ENCODE measurements at places on chromosomes 12 and 14.

DNA sequence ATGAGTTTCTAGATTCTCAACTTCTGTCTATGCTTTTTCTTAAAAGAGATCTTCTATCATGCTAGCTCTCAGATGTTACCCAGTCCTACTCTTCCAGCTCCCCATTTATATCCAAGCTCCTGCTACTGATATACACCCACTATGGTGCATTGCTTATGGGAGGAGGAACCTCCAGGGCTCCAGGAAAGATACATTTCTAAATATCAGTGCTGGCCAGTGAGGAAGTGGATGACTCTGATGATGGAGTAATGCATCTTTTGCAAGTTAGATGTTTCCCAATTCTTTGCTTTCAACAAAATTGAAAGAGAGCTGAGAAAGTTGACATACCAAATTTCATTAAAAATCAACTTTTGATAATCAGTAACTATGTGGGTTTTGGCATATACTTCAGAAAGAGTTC is 105.7 kb upstream of the RESF1 start:
- no peak for DNase-seq

DNA sequence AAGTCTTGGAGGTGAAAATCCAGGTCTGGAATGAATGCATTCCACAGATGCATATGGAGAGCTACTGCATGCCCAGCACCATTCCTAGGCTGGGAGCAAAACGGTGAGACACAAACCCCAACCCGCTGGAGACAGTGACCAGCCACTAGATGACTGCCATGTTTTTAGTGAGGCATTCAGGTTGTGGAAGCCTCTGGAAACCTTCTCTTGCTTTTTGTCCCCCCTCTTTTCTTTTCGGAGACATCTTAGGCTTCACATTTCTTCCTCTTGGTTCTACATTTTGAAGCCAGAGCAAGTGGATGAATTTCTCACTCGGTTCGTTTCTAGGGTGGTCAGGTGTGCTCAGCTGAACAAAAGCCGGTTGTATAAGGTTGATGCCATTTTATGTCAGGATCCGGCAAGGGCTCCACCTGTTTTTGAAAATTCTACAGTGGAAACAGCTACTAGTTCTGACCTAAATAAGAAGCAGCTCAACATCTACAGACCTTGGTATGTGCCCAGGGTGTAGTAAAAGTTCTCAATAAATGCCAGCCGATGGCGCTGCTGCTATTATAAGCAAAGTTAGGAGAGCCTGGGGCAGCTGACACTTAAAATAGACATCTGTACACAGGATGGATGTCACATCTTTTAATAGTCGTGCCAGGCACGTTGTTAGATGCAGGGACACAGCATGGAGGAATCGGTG is 1.8 kb upstream of the ZNF839 start:
- DNase-seq = no peak

GRCh38 chr12:22271023-22271422 is 63.5 kb downstream of the ST8SIA1 start:
- DNase-seq = no peak

GRCh38 chr12:45406988-45407850 is 191.3 kb downstream of the ANO6 start:
- DNase-seq = no peak

DNA sequence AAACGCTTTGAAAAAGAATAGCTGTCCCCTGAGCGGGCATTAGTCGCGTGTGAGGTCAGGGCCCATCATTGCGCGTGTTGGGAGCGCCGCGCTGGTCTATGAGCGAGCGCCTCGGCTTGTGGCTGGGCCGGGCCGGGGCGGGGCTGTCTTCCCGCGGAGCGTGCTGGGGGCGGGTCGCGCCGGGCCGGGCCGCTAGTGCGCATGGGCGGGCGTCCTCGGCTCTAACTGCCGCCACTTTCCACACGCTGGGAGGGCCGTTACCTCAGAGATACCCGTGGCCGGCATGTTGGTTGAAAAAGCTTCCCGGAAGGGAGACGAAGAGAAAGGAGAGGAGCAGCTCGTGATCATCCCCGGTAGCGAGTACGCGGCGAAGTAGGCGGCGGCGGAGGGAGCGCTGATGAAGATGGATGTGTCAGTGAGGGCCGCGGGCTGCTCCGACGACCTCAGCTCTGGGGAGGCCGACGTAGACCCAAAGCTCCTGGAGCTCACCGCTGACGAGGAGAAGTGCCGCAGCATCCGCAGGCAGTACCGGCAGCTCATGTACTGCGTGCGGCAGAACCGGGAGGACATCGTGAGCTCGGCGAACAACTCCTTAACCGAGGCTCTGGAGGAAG is at the start of gene EID3:
Gene EID3, plus strand, starts transcription at position 202 of the 614 bp plus-strand sequence. Its CDS starts 196 bp downstream, at position 398.
- DNase-seq = peak; percentile 96

DNA sequence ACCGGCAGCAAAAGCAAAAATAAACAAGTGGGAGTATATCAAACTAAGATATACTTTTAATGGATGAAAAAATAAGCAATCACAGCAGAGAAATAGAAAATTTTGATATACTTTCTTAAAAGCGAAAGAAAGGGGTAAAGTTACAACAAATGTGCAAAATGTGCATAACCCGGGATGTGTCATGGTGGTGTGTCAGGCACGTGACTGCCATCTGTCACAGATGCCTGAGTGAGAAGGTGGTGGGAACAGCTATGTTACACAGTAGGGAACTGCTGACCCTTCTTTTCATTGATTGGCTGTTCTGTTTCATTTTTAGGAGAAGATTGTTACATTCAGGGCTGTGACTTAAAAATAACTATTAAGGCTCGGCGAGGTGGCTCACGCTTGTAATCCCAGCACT is 168.1 kb upstream of the PELI2 start:
- no peak for DNase-seq

- no peak for DNase-seq
These were observed 37.0 kb downstream of the CIT start for GRCh38 chr12:119840168-119840567.

DNA sequence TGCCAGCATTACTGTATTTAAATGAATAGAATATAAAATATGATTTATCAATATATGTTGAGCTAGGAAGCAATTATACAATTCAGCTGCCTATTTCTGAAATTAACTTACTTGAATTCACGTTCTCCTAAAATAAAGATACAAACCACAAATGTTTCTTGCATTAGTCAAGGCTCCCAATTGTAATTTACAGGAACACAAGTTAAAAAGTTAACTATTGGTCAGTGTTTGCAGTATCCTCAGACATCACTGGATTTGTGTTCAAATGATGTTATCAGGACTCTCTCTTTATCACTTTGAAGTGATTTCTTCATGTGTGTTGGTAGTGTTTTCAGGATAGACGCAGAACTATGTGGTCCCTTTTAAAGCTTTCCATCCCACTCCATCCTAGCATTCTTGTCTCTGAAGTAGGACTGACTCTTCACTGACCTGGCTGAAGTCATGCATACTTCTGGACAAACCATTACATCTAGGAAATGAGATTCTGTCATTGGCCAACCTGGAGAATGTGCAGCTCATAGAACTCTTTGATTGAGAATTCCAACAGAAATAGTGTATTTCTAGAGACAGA is 156.1 kb downstream of the KICS2 start:
- no peak for DNase-seq

GRCh38 chr12:46198913-46199312 is 69.9 kb downstream of the SLC38A1 start:
- no peak for DNase-seq

DNA sequence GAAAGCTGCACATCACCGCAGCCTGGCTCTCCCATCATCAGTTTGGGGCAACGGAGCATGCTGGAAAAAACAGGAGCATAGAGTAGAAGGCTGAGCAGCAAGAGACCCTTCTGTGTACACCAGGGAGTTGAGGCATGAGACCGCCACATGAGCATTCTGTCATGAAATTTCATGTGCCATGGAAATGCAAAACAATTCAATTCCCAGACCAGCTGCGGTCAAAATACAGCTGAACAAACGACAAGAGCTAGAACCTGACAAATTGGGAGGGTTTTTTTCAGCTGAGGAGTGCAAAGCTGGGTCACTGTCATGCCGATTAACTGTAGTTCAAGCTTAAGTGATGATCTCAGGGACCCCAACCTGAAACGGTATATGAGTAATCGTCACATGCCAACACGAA is 37.1 kb downstream of the TMEM30B start:
- no peak for DNase-seq

- DNase-seq = no peak
These were observed 13.9 kb upstream of the DEGS2 start for GRCh38 chr14:100173353-100173752.

DNA sequence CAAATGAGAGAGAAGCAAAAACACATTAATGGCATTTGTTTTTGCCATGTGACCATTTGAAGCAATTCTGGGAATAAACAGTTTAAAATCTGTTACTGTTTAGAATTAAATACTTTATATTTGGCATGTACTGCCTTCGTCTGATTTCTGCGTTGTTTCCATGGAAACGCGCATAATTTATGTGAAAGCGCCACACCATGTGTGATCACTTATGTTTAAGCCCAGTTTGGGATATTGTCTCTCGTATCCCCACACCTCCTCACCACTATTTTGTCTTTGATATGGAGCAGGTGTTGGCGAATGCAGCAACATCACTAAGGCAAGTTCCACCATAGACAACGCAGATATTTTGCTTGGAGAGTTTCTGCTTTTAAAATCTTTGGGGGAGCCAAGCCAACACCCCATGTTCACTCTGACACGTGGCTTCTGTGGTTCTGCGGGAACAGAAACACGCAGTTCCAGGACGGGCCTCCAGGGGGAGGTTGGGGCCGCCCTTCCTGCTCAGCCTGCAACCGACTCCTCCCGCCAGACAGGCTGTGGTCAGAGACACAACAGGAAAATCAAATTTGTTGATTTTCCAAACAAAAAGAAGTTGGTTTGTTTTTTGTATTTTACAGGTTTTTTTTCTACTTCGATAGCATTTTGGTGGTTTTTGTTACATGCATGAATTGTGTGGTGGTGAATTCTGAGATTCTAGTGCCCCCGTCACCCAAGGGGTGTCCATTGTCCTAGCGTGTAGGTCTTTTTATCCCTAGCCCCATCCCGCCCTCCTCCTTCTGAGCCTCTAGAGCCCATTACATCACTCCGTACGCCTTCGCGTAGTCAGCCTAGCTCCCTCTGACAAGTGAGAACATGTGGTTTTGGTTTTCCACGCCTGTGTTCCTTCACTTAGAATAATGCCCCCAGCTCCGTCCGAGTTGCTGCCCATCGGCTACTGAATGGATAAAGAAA is 101.9 kb upstream of the SFSWAP start:
- DNase-seq = peak; percentile 87

- no peak for DNase-seq
These were observed 34.6 kb upstream of the NFKBIA start for GRCh38 chr14:35438910-35439713.

DNA sequence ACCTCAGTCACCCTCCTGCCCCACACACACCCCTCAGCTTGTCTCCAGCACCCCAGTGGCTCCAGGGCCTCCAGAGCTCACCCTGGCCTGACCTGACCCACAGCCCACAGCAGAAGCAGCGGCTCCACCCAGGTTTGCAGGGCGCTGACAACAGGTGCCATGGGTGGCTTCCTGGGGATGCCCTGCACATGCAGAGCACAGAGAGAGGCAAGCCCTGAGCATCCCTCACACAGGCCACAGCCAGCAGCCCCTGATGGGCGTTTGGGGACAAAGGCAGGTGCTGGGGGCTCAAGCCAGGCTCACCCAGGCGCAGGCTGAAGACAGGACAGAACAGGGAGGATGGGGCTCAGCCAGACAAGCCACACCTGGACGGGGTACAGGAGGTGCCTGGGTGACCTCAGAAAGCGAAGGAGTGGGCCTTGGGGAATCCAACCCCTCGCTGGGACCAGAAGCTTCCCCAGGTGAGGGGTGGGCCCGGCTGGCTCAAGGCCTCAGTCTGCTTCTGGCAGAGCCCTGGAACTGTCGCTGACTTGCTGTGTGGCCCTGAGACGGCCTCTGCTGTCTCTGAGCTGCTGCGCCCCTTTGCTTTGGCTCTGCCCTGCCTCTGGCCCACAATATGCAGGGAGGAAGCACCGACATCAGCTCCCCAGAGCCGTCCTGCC is 10.6 kb downstream of the ARL6IP4 start:
- DNase-seq = no peak

GRCh38 chr12:88579161-88579517 is 1.1 kb downstream of the KITLG start:
- no peak for DNase-seq

- no peak for DNase-seq
These were observed 135.5 kb downstream of the ANO2 start for GRCh38 chr12:5809586-5809985.

DNA sequence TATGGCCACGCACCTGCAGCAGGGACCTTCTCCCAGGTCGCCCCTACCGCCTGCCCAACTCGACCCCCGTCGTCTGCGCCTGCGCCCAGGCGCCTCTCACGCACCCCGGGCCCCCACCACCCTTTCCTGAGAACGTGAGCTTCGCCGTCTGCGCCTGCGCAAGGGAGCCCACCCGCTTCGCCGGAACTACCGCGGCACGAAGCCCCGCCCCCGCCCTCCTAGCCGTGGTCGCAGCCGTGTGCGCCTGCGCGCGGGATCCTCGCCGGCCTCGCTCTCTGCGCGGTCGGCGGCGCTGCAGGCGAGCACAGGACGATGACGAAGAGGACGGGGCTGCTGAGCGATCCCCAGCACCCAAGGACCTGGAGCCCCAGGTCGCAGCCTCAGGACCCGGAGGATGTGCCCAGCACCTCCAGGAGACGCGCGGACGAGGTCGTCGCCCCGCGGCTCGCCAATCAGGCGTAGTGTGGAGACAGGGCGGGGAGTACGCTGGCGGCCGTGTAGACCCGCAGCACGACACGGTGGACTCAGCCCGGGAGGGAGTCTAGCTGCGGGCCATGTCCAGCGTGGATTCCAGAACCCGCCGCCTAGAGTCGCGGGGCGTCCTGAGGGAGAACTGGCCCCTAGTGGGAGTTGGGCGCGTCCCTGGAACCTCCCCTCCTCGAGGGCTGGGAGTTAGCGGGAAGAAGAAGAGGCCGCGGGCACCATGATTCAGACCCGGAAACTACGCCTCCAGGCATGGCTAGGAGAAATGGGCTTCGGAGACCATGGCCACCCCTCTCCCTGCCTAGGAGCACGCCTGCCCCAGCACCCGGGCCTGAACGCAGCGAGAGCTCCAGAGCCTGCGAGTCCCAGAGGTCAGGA is 1120.8 kb upstream of the TMEM132C start:
- peak; percentile 86 for DNase-seq

DNA sequence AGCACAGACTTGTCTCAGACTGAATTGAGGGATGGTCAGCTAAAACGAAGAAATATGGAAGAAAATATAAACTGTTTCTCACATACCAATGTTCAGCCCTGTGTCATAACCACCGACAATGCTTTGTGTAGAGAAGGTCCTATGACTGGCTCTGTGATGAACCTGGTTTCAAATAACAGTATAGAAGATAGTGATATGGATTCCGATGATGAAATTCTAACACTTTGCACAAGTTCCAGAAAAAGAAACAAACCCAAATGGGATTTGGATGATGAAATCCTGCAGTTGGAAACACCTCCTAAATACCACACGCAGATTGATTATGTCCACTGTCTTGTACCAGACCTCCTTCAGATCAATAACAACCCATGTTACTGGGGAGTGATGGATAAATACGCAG is 7.9 kb upstream of the MAPK1IP1L start:
- DNase-seq = no peak

DNA sequence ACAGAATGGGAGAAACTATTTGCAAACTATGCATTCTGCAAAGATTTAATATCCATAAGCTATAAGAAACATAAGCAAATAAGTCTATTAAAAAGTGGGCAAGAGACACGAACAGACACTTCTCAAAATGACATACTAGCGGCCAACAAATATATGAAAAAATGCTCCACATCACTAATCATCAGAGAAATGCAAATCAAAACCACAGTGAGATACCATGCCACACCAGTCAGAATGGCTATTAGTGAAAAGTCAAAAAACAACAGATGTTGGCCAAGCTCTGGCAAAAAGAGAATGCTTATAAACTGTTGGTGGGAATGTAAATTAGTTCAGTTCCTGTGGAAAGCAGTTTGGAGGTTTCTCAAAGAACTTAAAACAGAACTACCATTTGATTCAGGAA is 121.3 kb downstream of the KCNMB4 start:
- DNase-seq = no peak

Data from cardiac septum (tissue), 1 donor.